NCI-H1930 (cell line): ENCODE measurements at places on chromosomes 12 and 14.

- DNase-seq, result no peak
These were observed 177.0 kb upstream of the CNTN1 start for GRCh38 chr12:40515041-40515816.

DNA sequence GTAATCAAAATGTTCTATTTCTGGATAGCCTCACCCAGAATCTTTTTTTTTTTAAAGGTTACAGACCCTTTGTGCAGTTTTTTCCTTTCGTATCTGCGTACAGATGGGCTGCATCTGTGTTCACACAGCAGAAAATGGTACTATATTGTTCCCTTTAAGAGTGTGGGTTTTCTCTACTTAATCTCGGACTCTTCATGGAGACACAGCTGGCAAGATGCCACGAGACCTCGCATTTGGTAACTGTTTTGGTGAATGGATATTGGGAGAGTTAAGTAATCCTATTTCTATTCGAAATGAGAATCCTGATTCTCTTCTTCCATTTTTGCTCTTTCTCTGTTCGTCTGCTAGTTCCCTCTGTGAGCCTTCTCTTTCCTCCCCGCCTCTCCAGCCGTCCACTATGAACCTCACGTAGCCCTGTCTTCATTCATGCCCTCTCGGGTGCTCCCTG lies 85.7 kb downstream of the SAMD4A start:
- no peak for DNase-seq

DNA sequence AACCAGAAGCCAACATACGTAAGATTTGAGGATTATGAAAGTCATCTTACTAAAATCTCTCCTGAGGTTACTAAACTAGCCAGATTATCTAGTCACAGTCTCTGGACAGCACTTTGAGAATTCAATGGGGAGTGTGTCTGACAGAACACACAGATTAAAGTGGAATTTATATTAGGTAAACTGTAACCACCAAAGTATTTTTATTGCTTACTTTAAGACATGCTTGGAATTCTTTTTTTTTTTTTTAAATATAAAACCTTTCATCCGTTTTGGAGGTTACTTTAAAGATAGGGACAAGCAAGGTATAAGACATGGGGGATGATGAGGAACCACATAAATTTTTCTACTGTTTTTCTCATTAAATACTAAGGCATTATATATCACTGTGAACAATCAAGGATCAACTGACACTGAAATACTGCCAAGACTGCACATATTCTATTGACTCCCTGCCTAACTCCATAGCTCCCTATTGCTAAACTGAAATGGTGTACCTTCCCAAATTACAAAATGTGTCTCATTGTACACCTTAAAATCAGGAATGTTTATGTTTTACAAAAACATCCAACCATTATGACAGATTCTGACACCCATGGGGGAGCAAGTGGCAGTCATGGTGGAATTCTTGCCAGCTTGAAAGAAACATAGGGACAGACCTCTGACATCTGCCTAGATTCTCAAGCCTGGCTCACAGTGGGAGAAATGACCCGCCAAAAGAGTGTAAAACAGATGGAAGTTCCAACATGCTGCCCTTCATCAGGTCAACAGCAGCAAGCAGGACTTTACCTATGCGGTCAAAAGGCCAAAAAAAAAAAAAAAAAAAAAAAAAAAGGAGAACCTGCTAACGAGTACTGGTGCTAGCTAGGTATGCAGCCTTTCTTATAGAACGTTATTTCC lies 239.3 kb downstream of the MED13L start:
- no peak for DNase-seq

- DNase-seq, result no peak
These were observed 7.3 kb downstream of the GPR84 start for GRCh38 chr12:54356951-54357356.

DNA sequence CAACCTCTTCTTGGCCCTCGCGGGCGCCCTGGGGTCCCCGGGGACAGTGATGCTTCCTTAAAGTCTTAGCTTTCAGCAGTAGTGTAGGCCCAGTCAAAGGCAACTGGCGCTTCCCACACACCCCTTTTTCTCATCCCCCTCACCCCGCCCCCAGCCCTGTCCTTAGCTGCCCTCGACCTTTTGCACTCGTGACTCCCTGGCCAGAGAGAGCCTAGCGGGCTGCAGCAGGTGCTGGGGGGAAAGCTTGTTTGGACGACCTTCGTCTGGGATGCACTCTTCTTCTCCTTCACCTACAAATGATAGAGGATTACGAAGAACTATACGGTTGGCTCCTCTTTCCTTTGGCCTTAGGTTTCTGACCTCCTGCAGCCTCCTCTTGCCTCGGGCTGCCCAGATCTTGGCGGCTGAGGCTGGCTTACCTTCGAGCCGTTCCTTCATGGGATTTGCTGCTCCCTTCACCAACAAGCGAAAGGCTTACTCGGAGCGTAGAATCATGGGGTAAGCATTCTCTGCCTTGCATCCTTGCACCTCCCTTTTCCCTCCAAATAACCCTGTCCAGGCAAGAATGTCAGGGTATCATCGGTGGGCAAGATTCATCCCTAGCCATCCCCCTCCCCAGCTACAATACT lies 815 bp downstream of the COQ10A start:
- no peak for DNase-seq

DNA sequence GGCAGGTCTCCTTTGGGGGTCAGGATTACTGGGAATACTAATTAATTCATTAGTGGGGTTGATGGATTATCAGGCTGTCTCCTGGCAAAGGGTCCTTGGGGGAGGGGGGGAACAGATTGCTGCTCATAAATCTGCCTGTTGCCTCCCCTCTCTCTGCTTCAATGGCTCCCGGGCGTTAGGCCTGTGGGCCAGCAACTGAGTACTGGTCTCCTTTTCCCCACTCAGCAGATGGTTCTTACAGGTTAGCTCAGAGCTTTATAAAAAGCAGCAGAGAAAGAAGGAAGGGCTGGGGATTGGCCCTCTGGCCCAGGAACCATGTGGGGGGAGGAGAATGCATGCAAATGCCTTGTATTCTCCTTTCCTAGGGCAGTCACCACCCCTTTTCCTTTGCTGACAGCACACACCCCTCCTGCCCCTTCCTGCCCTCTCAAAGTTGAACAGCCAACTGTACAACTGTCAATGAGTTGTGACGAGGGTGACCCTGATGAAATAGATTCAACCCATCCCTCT lies 2.3 kb upstream of the NEUROD4 start:
- DNase-seq, result no peak

- DNase-seq, result no peak
These were observed 227.7 kb downstream of the SLC16A7 start for GRCh38 chr12:59823567-59823966.

DNA sequence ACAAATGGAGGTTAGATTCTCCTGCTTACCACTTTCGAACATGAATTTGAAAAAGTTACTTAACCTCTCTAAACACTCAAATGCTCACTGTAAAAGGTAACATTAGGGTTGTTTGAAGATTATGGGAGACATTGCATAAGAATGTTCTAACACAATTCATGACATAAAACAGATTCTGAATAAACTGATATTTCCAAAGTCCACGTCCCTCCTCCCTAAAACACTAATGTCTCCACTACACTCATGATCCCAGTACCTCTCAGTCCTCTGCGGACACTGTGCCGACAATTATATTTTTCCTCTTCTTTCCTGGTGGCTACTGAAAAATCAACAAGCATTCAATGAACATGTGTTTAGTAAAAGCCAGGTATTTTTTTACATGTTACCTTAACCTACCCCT lies 18.8 kb upstream of the IAPP start:
- no peak for DNase-seq

GRCh38 chr12:6534945-6535696 lies 804 bp downstream of the GAPDH start:
- DNase-seq, result peak; percentile 58

DNA sequence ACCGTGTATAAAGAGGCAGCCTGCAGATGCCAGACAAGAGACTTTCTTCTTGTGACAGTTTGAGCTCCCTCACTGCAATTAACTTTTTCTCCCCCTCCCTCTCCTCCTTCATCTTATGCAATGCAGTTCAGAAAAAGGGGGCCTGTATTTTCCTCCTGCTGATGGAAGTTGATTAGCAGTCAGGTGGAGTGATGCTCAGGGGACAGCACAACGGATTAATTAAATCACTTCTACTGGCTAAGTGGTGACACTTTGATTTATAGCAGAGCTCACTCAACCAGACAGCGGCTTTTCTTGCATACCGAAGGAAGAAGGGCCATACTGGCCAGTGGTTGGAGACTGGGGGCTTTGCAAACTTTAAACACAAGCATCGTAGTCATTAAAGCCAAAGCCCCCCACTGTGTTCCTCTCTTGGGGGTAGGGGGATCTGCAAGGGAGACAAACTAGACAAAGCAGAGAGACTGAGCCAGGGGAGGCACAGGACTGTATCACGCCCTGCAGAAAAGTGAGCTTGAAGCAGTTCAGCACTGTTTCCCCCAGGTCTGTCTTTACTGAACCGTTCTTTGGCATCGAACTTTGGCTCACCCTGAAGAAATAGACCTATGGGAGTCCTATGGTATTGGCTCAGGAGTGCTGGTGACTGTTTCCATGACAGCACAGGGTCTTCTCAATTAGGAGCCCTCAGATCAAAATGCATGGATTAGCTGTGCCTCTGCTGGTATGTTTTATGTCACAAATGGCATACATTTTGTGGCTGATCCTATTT lies 47.7 kb downstream of the SPRING1 start:
- DNase-seq, result no peak

DNA sequence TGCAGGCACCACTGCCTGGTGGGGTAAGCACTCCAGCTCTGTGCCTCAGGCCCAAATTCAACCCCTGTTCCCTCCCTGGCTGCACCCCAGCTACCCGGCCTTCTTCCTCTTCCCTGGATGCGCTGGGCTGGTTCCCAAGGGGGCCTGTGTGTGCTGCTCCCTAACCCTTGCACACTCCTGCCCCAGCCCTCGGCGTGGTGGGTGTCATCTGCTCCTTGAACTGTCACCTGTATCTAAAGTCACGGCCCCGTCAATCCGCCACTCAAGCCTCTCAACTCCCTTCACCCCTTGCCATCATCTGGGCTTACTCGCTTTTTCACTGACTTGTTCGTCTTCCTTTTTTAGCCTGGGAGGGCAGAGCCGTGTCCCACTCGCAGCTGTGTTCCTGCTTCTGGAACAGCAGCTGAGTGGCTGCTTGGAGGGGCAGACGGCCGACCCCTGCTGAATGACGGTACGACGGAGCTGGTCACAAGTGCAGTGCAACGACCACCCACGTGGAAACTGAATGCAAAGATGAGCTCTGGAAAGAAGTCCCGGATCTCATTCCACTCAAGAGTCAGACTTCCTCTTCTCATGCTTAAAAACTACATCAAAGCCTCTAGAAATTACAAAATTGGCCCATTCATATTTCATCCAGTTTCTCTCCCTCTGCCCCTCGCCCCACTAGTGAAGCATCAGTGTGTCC lies 138.9 kb downstream of the PIWIL1 start:
- DNase-seq, result no peak

DNA sequence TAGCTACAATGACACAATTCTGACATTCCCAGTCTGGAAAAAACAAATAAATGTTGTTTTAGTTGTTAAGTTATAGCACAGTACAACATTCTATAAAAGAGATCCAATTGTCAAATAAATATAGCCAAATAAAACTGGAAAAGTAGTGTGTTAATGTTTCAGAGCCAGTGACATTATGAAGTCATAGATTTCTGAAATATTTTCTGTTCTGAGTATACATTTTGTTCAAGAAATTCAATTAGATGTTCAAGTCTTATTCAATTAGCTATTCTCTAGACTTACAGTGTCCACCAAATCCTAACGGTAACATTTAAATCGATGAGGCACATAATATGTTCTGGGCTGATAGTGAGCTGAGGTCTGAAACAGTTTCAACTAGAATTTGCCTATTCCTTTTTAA lies 196.1 kb upstream of the ABCD2 start:
- no peak for DNase-seq

- no peak for DNase-seq
These were observed 18.3 kb downstream of the SLC17A8 start for GRCh38 chr12:100375038-100375735.

DNA sequence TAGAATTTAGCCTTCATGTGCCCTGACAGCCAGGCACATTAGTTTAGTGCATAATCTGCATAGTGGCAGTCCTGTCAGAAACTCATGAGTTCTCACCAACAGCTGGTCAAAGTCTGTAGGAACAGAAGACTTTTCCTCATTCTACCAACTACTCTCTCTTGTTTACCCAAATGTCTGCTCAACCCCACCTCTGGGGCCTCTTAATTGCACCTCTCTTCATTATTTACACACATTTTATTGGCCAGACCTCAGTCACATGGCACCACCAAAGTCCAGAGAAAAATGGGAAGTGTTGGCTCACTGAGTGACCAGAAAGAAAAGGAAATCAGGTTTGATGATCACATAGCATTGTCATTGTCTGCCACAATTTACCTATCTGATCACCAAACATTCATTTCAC lies 114.6 kb upstream of the PLXNC1 start:
- no peak for DNase-seq

GRCh38 chr12:1093166-1093751 lies 102.2 kb downstream of the ERC1 start:
- DNase-seq, result peak; percentile 11

- DNase-seq, result no peak
These were observed 77.2 kb downstream of the C2CD5 start for GRCh38 chr12:22467190-22467589.

DNA sequence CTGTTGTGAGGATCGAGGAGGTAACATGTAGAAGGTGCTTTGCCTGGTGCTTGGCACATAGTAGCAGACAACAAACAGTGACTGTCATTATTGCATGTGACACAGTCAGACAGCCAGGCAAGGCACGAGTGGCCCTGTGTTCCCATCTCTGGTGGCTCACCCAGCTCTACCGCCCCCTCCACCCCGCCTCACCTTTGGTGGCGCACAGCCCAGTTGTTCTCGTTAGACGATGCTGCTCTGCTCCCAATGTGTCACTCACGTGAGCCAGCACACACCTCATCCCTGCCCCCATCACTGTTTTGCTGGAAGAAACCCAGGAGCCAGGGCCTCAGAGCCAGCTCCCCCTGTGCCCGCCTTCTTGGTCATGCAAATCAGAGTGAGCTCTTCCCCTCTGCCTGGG lies 113.3 kb downstream of the CALM1 start:
- no peak for DNase-seq

- DNase-seq, result no peak
These were observed 11.4 kb upstream of the BDKRB2 start for GRCh38 chr14:96192975-96193805.

DNA sequence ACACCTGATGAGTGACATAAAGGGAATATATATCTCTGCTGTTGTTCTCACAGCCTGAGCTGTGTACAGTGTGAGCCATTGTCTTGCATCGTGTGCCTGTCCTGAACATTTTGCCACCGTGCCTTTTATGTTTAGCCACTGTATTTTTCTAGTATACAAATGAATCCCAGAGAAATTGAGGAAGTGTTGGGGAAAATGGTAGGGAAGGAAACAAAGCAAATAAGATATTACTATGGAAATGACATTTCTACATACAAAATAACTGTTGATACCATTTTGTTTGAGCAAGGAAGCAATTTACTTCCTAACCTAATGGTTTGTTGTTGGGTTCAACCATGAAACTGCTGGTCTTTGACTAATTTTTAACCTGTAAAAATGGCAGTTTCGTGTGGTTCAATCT lies 5.5 kb downstream of the PSMA6 start:
- no peak for DNase-seq

- no peak for DNase-seq
These were observed 14.2 kb downstream of the ZFYVE21 start for GRCh38 chr14:103729496-103730448.

GRCh38 chr14:71665781-71666180 lies 266.4 kb upstream of the RGS6 start:
- no peak for DNase-seq

- DNase-seq, result no peak
These were observed 494.3 kb upstream of the FOXG1 start for GRCh38 chr14:28272270-28272669.
